ENCODE measurements at places on chromosomes 3 and 15.

DNA sequence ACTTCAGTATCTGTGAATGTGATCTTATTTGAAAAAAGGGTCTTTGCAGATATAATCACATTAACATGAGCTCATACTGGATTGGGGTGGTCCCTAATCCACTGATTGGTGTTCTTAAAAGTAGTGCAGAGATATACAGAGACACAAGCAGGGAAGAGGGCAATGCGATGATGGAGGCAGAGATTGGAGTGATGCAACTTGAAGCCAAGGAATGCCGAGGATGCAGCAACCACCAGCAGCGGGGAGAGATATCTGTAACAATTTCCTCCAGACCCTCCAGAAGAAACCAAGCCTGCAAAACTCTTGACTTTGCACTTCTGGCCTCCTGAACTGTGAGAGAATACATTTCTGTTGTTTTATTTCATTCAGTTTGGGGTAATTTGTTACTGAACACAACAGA is 171.0 kb upstream of the MBNL1 start:
- DNase-seq, result no peak

GRCh38 chr15:51841406-51842040 is 12.1 kb downstream of the TMOD3 start:
- no peak for DNase-seq

DNA sequence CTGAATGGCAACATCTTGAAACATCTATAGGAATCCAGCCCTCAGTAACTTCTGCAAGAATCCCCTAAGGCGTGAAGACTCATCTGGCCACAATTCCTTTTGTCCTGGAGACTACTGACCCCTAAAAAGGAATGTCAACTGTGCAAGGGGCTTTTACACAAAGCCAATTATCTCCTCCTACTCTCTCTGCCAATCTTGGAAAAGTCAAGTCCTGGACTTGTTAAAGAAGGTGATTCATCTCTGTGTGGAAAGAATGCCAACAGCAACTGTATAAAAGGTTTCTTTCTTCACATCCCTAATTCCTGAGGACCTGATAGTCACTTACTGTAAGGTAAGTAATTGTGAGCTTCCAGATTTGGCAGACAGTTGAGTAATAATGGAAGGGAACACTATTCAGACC is 22.3 kb downstream of the THRB start:
- no peak for DNase-seq

DNA sequence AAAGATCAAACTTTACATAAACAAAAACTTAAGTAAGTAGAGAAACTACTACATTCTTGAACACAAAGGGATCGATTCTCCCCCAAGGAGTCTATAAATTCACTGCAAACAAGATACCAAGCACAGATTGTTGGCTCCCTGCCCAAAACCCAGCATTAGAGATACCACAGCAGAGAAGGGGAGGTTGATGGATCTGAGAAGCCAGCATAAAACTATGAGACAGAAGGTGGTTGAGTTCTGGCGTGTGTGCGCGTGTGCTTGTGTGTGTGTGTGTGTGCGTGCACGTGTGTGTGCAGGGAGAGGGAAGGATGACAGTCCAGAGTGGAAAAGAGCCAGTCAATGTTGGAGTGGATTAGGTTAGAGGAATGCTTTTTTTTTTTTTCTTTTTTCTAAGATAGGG is 143.2 kb upstream of the PRR20G start:
- DNase-seq, result no peak

DNA sequence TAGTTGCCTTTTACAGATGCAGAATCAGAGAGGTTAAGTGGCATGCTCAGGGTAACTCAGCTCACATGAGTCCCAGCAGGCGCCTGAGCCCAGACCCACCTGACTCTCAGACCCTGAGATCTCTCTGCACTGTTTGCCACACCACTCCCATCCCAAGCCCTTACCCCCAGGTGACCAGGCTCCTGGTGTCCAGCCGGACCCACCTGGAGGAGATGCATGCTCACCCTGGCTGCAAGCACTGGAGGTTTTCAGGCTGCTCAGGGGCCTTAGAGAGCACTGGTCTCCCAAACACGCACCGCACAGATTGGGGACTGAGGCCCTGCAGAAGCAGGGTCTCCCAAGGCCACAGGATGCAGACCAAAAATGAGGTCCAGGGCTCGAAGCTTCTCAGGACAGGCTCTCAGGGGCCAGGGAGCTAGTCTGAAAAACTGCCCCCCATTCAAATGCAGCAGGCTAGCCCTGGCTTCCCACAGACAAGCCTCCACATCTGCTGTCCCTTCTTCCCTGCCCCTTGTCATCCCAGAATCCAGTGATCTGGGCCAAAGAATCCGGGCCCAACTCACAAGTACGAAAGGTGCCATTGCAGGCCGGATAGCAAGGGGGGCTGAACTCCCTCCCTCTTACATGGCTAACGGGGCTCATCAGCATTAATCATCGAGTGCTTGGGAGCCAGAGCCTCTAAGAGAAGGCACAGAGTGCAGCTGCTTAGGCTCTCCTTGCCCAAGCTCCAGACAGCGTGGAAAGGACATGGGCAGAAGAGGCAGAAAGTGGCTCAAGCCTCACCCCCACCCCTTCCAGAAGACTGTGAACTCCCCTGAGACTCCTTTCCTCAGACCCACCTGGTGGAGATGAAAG is 90.2 kb upstream of the PRR20G start:
- no peak for DNase-seq

GRCh38 chr3:52030714-52031310 is 25.6 kb downstream of the DUSP7 start:
- DNase-seq, result no peak

DNA sequence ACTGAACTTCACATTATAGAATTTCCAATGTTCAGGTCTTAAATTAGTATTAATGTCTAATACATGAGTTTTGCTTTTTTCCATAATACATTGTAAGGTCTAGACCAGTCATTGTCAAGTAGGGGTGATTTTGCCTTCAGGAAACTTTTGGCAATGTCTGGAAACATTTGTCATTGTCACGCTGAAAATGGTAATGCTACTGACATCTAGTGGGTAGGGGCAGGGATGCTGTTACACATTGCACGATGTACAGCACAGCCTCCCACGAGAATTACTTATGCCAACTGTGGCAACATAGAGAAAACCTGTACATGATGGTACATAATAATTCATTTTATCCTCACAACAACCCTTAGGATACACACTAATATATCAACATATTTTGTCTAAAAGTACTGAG is 384.1 kb downstream of the CADM2 start:
- DNase-seq, result no peak

- no peak for DNase-seq
Observed at GRCh38 chr3:197989651-197990050, 29.6 kb downstream of the LMLN start.

DNA sequence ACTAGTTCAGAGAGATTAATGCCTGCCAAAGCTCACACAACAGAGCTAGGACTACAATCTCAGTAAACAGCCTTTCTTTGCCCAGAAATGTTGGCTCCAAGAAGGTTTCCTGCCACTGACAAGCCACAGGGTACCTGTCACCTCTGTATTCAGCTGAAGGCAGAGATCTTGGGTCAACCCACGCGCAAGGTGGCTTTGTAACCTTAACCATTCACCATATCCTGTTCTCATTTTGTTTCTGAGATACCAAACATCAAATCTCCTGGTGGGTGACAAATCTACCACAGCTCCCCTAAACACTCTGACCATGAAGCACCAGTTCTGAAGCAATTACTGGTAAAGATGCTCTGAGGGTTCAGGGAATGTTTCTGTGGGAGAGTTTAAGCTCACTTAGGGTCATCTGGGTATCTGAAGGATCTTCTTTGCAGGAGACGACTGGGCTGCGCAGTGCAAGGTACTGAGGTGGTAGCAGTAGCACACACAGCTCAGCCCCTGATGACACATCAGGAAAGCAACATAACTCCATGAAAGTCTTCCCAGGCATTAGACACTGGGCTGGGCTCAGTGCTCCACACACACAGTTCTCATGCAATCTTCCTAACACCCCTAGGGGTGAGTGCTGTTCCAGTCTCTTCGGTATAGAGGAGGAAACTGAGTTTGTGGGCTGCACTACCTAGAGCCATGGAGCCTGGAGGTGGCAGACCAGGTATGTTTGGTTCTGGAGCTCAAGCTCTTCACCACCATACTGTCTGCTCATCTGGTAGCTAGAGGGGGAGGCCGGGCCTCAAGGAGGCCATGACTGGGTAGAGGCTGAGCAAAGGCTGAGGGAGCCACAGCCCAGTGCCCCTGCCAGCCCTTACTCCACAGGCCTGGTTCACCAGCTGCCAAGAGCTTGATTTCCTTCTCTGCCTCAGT is 7.7 kb downstream of the CXCR6 start:
- DNase-seq, result no peak

DNA sequence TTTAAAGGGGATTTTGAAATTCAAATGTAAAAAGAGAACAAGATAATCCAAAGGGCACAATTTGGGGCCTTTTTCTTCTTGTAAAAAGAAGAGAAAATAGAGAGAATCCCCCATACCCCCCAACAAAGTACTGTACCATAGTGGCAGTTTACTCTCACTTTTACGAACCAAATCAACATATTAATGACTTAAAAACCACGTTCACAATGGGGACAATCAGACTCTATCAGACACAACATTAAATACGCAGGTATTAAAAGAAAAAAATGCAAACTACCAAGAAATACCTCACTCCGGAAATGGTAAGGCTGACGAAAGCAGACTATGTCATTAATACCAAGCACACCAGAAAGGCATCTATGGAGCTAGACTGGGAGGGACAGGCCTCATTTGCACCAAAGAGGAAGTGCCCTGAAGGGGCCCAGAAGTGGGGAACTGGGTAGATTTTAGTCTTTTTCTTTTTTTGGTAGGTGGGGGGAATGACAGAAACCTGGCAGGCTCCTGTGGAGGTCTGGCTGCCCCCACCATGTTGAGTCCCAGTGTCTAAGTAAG is 134.3 kb downstream of the TIGIT start:
- DNase-seq, result no peak

DNA sequence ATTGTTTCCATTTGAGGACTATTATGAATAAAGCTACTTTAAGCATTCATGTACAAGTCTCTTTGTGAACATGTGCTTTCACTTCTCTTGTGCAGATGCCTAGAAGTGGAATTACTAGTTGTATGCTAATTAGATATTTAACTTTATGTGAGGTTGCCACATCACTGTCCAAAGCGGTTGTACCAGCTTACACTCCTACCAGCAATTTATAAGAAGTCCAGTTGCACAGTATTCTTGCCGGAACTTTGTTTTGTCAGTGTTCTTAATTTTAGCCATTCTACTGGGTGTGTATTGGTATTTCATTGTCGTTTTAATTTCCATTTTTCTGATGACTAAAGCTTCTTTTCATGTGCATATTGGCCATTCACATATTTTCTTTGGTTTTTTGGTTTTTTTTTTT is 29.1 kb downstream of the SEMA3G start:
- no peak for DNase-seq

- DNase-seq, result no peak
Observed at GRCh38 chr15:75449585-75450306, 1.7 kb downstream of the SIN3A start.

DNA sequence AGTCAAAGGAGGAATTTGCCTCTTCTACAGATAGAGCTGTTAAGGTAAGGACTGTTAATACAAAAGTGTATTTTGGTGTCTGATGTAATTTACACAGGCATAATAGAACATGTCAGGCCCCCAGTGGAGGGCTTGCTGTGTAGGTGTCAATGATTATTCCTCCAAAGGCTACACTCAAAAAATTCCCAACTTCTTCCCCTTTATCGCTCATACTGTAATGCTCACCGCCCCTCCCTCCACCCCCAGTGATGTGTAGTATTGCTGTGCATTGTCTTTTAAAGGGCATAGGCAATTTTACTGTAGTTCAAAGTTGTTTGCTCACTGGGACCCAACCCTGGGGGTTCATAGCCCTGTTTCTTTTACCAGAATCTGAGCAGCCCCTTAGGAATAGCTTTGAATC is 32.2 kb downstream of the NSUN3 start:
- DNase-seq, result no peak

GRCh38 chr3:29168696-29169095 is 112.2 kb upstream of the RBMS3 start:
- no peak for DNase-seq

GRCh38 chr3:44721231-44722102 is 8.0 kb upstream of the ZNF501 start:
- no peak for DNase-seq

GRCh38 chr15:99120050-99120777 is 15.3 kb downstream of the SYNM start:
- no peak for DNase-seq

DNA sequence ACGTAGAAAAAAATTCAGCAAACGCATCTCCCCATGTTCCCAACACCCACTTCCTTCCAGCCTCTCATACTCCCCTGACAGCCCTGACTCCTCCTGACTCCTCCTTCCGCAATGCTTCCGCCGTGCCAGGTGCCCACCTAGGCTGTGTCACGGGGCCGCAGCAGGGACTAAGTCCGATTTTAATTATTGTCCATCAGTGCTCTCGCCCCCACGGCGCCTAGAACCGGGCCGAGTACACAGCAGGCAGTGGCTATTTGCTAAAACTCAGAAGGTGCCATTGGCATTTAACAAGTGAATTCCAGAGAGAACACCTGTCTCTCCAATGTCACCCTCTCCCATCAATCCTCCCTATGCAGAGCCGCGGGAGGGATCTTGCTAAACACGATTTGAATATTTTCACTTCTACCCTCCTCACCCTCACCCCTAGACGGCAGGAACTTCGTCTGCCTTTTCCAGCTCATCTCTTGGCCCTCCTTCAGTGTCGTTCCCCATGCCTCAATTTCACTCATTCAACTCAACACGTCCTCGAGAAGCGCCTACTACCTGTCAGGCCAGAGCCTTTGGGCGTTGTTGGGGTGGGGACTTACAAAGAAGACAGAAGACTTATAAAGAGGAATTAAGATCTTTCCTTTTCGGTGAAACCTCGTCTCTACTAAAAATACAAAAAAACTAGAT is 11.5 kb upstream of the SHF start:
- no peak for DNase-seq

DNA sequence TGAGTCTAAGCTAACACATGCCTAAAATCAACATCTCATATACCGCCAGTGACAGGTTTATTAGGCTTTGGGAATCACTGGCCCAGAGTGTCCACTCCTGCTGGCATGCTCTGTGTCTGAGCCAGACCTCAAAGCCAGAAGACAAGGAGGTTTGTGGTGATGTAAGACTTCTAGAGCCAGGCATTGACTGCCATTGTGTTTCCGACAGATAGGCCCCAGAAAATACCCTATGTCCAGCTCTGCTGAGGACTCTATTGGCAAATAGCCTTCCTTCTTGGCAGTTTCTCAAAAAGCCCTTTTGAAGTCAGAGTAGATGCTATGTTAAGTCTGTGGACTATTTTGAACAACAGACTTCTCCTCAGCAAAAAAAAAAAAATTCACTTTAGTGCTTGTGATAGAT is 181.9 kb upstream of the UBE2E1 start:
- no peak for DNase-seq

DNA sequence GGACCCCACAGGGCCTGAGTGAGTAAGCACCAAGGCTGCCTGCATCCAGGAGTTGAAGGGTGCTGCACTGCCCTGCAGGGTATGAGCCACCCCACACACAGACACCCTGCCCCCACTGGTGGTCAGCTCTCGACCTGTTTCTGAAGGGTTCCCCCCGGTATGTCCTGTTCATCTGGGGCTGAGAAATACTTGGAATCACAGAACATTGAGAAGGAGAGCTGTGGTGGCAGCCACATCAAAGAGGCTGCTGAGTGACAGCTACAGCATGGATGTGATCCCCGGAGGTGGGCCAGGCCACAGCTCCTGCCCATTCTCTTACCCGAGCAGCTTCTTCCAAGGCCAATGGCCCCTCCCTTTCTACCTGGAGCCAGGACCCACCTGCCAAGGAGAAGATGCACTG is 66.4 kb upstream of the PLXNA1 start:
- DNase-seq, result no peak

GRCh38 chr15:48928877-48929538 is 34.7 kb downstream of the SHC4 start:
- no peak for DNase-seq
